Endothelial cell of umbilical vein (primary cell): ENCODE measurements at places on chromosomes 11 and 22.
A peak's percentile ranks its signal among the peaks of the same experiment; 100 is the strongest.

DNA sequence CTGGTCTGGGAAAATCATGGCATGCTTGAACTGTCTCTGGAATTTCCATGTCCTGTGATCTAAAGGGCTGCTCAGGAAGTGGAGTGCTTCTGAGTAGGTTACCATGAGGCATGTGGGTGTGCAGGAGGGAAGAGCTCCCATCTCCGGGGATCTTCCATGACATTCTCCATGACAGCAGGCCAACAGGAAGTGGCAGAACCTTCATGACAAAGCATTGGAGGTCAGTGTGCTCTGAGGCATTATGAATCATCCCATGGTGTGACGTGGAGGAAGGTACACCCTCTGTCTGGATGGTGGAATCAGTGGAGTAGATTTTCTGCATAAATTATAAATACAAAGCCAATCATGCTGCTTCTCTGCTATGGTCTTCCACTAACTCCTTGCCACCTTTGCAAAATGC lies 139.6 kb upstream of the E2F8 start:
- peak; percentile 79 for DNase-seq

DNA sequence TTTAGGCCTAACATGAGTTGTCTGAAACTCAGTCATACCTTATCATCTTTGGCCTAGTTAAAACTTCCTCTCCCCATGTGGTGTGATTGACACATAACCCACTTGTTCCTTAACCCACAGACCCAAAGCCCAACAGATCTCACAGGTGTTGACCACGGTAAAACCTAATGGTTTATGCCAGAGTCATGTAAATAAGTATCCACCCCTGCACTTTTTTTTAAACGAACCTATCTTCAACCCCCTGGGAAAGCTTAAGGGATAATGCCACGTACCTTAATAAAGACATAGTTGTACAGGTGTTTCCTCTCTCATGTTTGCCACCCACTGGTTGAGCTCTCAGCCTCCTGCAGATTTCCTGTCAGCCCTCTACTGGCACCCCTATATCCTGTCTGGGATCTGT lies 709.3 kb upstream of the CCDC179 start:
- peak; percentile 50 for DNase-seq

GRCh38 chr11:110782616-110783015 lies 70.4 kb upstream of the ARHGAP20 start:
- peak; percentile 67 for DNase-seq

- no peak for DNase-seq
Measured at GRCh38 chr22:39503630-39504029, 1.5 kb downstream of the MIEF1 start.

- DNase-seq, result no peak
Measured at GRCh38 chr11:12876340-12876739, 132.8 kb upstream of the RASSF10 start.

GRCh38 chr11:18704045-18704645 lies 5.6 kb downstream of the TMEM86A start:
- no peak for DNase-seq

GRCh38 chr11:132992838-132993631 lies 539.3 kb downstream of the OPCML start:
- DNase-seq, result no peak

DNA sequence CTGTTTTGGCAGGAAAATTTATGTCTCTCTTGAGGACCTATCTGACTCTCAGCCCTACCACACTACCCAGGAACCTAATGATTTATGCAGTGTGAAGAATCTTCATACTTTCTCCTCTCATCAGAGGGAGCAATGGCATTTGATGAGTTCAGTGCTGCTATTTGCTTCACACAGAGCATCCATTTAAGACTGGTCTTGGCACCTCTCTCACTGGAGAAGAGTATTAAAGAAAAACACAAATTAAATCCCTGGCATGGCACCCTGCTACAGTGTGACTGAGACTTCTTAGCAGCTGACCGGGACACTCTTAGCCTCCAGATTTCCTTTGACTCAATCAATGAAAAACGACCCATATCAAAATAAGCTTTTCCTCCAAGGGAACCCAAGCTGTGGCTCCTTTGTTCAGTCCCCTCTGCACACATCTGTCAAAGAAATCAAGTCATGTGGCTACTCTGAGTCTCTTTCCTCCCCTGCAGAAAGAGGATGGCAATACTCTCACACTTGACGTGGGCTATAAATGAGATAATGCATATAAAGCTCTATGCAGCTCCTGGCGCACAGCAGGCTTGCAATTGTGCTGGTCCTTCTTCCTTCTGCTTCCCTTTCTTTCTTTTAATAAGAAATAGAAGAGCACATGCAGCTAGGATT lies 186.1 kb upstream of the E2F8 start:
- DNase-seq, result no peak

DNA sequence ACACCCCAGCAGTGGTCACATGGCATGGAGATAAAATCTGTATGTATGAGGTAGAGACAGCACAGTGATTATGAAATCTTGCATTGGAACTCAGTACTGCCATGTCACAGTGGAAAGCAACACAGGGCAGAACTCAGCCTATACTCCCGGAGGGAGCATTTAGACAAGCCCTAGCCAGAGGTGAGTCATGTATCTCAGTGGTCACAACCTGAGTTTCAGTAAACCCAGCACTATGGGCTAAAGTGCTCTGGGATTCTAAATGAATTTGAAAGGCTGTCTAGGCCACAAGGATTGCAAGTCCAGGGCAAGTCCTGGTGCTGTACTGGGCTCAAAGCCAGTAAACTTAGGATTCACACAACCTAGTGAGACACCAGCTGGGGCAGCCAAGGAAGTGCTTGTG lies 1717.1 kb upstream of the RAG2 start:
- no peak for DNase-seq

GRCh38 chr11:65911682-65912568 lies 6.9 kb downstream of the C11orf68 start:
- peak; percentile 58 for DNase-seq

DNA sequence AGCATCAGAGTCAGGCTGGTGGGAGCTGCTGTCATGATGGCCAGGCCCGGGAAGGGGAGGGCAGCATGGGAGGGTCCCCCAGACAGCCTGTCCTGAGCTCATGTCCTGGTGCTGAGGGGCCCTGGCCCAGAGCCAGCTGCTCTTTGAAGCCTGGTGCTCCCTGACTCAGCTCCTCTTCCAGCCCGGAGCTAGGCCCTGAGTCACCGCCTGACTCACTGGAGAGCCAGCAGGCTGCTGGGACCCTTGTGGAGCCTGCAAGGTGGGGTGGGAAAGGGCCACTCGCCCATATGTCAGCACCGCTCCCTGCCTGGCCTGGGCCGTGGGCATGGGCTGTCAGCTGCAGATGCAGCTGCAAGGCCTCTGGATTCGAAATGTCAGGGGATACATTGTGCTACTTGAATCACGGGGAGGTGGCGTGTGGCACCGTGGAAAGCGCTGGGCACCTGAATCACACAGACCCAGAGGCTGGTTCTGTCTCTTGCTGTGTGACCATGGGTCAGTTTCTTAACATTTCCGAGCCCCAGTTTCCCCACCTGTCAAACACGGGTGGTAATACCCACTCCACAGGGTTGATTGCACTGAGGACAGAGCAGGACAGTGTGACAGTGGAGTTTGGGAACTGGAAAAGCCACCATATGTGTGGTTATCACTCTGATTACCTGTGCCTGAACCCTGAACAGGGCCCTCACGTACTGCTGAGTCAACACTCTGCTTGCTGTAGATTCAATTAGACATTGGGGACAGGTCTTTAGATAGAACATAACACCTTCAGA lies 4.4 kb downstream of the CACNA1I start:
- peak; percentile 80 for DNase-seq

DNA sequence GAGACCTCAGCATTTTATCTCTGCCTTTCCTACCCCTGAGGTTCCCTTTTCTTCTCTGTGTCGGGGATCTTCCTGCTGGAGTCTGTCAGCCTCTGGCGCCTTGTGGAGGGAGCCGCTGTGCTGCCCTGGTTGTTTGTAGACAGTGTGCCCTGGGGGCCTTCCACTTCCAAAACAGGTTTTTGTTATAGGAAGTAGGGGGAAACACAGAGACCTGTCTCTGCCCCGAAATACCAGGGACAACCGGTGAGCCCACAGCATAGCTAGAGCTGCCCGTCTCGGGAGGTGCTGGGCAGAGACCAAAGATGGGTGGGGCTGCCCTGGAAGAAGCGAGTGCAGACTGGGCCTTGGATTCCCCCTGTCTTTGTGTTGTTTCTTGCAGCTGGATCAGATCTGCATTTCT lies 8.0 kb downstream of the NCAPH2 start:
- no peak for DNase-seq
